ENCODE measurements at places on chromosomes 13 and 19. TPM values are rescaled to one million over a fixed set of nuclear protein-coding genes. Genes with fewer than 3 reads are reported as not detected.

The KCNK6 gene
- 5.5 TPM for total RNA-seq

The FBXL12 gene
- total RNA-seq: 14.5 TPM

The ANKLE1 gene
- 0.47 TPM for total RNA-seq

The RASL11A gene
- 15.6 TPM for total RNA-seq

The IGFL1 gene
- not detected for total RNA-seq

The IQCN gene
- total RNA-seq: 0.91 TPM

The KLK15 gene
- total RNA-seq: not detected

The SPART gene
- total RNA-seq: 49.4 TPM

The ZNF837 gene
- total RNA-seq: 0.53 TPM

The KLK13 gene
- total RNA-seq: not detected

The CDC37 gene
- total RNA-seq: 130 TPM

The MATK gene
- 1.4 TPM for total RNA-seq

The FUZ gene
- total RNA-seq: 16.2 TPM

GRCh38 chr13:66111628-66112027, 1118.5 kb downstream of the PCDH9 start:
- no peak for DNase-seq

- no peak for DNase-seq
Measured at GRCh38 chr13:24223341-24224231, 63.1 kb downstream of the SPATA13 start.

- DNase-seq: peak; percentile 57
Measured at GRCh38 chr19:49528211-49528771, 488 bp downstream of the RCN3 start.

- no peak for DNase-seq
Measured at GRCh38 chr13:86960876-86961275, 710.3 kb upstream of the SLITRK5 start.

DNA sequence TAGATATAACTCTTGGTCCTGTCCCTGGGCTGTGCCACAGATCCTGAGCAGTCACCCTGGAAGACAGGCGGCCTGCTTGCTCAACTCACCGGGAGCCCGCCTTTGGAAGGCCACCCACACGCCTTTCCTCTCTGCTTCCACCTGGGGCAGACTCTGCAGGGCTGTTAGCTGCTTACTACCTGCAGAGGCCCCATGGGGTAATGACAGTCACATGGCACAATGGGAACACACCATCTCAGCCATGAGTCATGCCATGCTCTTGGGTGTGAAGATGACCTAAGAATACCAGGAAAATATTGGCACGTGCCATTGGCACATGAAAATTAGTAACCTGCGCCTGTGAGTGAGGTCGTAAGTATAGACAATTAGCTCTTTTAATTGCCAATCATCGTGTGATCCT, 108.6 kb downstream of the COL4A2 start:
- no peak for DNase-seq

GRCh38 chr13:30006246-30006645, 155.8 kb upstream of the UBL3 start:
- no peak for DNase-seq

DNA sequence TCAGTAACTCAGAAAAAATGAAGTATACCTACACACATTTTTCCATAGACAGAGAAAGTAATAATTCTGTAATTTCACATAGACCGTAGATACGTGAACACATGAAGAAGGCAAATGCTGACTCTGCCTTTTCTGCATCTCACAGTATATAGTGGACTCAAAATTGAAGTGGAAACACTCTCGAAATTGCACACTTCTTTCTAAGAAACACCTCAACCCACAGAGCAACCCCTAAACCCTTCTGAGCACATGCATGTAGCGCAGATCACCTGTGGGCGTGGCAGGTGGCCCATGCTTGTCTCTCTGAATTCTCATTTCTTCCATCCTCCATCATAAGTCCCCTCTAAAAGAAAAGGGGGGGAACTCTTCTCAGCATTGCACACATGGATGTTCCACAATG, 34.7 kb downstream of the COL4A1 start:
- no peak for DNase-seq

DNA sequence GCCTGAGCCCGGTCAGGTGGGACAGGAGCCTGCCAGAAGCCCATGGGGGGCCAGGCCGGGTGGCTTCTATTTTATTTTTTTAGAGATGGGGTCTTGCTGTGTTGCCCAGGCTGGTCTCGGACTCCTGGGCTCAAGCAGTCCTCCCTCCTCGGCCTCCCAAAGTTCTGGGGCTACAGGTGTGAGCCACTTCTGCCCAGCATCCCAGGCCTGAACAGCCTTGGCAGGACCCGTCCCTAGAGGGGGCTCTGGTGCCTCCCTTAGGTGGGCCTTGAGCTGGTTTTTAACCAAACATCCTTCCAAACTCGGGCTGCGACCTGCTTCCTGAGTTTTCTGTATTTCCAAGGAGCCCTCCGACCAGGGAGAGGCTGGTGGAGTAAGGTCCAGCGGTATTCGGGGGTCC, 10.5 kb downstream of the COMP start:
- DNase-seq: no peak

GRCh38 chr13:113565526-113566226, 18.9 kb upstream of the TFDP1 start:
- DNase-seq: no peak

DNA sequence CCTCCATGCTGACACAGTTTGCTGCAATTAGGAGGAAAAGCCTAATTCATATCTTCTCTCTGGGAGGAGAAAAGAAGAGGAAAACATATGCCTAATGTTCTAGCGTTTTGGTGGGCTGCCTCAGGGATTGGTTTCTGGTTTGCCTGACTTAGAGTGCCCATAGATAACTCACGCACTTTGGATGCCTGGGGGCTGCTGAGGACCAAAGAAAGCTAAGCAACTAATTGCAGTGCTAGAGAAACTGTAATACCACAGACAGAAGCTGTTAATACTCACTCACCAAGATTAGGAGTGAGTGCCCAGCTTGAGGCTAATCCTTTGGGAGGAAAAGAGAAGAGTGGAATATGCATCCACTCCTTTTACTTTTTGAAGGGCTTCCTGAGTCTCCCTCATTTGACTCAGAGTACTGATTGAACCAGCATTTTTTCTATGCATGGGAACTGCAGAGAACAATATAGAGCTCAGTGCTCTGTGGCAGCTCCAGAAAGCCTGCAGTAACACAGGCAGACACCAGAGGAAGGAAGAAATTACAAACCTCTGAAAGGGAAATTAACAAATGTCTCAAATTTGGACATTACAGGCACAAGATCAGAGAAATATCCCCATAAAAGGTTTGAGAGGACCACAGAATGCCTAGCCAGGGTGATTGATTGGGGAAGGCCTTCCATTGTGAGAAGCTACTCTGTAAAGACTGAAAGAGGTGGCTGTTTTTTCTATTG, 666.4 kb downstream of the OLFM4 start:
- DNase-seq: no peak

GRCh38 chr19:14502334-14503092, 6.6 kb upstream of the GIPC1 start:
- no peak for DNase-seq

DNA sequence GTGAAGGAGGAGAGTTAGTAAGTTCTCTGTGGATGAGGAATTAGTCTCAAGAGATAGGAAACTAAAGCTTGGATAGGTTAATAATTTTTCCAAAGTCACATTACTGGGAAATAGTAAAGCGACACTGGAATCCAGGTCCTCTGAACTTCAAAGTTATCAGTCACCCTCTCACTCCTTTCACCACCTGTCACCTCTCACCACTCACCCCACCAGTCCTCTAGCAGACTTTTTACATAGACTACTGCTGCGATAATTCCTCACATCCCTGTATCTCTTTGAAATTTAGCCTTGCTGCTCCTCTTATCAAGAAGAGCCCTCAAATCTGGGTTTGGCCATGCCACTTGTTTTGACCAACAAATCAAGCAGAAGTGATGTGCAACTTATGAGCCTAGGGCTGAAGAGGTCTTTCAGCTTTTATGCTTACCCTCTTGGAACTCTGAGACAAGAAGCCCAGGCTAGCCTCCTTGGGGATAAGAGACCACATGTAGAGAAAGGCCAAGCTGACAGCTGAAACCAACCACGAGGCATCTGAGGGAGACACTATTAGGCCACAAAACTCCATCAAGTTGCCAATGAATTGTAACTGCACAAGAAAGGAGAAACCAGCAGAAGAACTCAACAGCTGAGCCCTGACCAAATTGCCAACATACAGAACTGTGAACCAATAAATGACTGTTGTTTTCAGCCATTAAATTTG, 41.2 kb downstream of the STARD13 start:
- DNase-seq: no peak

- DNase-seq: no peak
Measured at GRCh38 chr13:99093997-99094396, 106.7 kb upstream of the UBAC2 start.

DNA sequence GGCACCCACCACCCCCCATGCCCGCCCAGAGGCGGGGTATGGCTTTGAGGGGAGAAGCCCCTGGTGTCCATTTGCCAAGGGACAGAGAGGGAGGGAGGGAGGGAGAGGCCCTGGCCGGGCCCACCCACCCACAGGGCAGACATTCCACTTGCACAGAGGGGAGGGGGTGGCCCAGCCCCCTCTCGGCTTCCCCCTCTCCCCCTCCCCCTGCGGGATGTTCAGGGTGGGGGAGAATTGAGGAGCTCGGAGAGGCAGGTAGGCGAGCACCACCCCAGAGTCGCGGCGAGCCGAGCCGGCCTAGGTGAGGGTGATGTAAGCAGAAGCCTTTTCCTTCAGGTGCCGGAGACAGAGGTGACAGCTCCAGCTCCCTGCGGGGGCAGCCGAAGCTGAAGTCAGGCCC, 12.3 kb downstream of the DPF1 start:
- no peak for DNase-seq

DNA sequence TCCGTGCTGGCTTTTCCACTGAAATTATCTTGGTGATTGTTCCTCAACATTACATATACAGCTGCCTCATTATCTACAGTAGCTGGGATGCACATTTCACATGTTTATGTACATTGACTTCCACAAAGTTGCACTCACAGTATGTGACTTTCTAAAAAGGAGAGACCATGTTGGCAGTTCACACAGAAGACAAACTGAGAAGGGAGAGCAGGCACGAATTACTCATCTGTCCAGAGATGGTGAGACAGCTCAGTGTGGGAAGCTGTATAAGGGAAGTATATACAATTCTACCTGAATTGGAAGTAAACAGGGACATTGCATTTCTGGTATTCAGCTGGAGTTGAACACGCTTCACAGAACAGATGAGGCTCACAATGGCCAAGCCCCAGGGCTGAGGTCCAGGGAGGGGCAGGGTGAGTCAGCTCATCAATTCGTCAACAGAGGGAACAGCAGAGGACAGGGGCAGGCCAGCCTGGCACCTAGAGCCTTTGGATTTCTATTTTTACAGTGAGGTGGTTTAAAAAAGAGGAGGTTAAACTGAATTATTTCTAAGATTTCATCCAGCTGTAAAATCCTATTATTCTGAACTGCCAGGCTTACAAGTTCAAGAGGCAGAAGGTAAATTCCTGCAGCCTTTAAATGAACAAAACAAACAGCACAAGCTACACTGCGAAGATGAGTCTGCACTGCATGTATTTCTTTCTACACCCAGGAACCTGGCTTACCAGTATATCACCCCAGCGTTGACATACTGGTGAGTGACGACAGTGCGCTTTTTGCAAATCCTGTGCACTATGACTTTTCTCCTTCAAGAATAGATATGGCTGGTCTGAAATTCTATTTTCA, 9.8 kb downstream of the PARP4 start:
- peak; percentile 46 for DNase-seq

DNA sequence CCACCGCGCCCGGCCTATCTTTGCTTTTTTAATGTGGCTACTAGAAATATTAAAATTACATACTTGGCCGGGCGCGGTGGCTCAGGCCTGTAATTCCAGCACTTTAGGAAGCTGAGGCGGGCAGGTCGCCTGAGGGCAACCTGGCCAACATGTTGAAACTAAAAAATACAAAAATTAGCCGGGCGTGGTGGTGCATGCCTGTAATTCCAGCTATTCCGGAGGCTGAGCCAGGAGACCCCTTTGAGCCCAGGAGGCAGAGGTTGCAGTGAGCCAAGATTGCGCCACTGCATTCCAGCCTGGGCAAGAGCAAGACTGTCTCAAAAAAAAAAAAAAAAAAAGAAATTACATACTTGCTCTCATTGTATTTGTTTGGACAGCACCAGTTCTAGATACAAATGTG, 34.8 kb upstream of the DPRX start:
- no peak for DNase-seq

DNA sequence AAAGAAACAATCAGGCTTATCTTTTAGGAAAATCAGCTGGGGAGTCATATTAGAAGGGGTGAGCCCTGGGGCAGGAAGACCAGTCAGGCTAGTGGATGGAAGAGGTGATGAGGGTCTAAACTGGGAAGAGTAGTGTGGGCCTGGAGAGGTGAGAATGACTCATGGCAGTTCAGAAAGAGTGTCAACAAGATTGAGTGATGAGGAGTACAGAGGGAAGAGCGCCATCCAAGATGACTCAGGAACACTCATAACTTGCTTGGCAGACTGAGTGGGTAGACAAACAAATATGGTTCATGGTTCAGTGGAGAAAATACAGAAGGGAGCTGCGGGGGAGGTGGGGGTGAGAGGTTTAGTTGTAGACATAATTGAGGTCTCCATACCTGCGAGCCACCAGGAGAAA, 17.3 kb upstream of the CLDN10 start:
- no peak for DNase-seq

DNA sequence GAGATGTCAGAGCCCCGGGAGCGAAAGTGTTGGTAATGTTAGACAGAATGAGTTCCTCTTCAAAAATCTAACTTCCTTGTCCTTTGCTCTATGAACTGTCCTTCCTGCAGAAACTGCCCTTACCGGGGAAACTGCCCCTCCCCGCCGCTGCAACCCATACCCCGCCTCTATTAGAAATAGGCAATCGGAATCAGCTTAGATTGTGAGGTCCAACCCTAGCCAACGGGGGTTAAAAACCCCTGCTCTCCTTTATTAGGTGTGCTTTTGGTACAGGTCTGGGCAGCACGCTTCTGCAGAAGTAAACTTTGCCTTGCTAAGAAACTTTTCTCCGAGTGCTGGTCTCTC, 11.5 kb upstream of the CAPNS1 start:
- no peak for DNase-seq

- DNase-seq: no peak
Measured at GRCh38 chr13:27354379-27354778, 70.0 kb upstream of the GTF3A start.

DNA sequence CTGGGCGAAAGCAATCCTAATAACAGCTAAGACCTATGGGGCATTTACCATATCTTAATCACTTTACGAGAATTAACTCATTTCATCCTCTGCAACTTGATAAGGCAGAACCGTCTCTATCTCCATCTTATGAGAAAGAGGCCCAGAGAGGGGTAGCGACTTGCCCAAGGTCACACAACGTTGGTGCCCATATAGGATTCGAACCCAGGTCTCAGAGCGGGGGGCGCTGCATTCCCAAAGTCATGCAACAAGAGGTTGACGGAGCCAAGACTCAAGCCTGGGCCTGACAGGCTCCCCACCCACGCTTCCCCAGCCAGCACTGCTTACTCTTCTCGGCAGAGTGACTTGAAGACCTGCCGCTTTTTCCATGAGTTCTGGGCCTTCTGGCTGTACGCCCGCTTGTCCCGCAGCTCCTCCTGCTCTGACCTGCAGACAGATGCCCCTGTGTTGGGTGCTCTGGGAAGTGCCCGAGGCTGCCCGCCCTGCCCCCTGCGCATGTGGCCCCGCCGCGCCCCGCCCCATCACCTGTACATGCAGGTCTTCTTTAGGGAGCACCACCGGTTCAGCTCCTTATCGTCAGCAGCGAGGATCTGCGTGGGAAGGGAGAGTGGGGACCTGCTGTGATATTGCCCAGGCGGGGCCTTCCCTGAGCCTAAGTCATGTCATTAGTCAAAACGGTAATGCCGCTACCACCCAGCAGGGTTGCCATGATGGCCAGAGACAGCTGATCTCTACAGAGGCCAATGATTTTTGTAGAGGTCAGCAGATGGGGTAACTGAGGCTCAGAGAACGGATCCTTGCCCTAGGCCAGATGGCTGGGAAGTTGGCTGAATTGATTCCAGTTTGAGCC, 10.8 kb downstream of the KRI1 start:
- DNase-seq: no peak
